ENCODE measurements at places on chromosomes 13 and 19.

GRCh38 chr13:30294004-30294403 is 13.3 kb downstream of the KATNAL1 start:
- no peak for DNase-seq

- DNase-seq: no peak
Observed at GRCh38 chr13:63737418-63737817, 2321.8 kb upstream of the PCDH20 start.

DNA sequence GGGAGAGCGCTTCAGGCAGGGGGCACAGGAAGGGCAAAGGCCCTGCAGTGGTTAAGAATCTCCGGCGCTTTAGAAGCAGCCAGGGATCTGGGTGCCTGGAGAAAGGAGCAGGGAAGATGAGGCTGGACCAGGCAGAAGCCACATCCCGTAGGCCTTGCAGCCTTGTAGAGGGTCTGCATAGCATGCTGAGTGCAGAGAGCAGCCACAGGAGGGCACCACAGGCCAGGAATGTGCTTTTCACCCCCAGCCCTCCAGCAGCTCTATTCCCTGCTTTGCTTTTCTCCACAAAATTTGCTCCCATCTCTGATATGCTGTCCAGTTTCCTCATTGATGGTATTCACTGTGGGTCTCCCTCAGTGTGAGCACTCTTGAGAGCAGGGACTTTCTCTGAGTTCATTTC is 5.7 kb downstream of the WDR62 start:
- DNase-seq: peak; percentile 15

- no peak for DNase-seq
Observed at GRCh38 chr13:38566519-38566918, 120.4 kb upstream of the FREM2 start.

GRCh38 chr13:107553838-107554237 is 661.5 kb downstream of the LIG4 start:
- DNase-seq: peak; percentile 19

DNA sequence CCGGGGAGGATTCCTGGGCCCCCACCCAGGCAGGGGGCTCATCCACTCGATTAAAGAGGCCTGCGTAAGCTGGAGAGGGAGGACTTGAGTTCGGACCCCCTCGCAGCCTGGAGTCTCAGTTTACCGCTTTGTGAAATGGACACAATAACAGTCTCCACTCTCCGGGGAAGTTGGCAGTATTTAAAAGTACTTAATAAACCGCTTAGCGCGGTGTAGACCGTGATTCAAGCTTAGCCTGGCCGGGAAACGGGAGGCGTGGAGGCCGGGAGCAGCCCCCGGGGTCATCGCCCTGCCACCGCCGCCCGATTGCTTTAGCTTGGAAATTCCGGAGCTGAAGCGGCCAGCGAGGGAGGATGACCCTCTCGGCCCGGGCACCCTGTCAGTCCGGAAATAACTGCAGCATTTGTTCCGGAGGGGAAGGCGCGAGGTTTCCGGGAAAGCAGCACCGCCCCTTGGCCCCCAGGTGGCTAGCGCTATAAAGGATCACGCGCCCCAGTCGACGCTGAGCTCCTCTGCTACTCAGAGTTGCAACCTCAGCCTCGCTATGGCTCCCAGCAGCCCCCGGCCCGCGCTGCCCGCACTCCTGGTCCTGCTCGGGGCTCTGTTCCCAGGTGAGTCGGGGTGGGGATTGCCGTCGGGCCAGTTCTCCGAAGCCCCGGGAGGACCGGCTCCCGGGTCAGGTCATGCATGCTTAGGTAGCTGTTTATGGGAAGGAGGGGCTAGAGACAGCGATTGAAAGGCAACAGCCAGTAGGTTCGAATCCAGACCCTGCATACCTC is at the start of gene ICAM1:
TSS of gene ICAM1 (plus strand) at position 505 of the 779 bp plus-strand sequence. CDS start at position 545, 40 bp downstream.
- DNase-seq: peak; percentile 72

- DNase-seq: no peak
Observed at GRCh38 chr13:66565279-66565678, 664.9 kb downstream of the PCDH9 start.

DNA sequence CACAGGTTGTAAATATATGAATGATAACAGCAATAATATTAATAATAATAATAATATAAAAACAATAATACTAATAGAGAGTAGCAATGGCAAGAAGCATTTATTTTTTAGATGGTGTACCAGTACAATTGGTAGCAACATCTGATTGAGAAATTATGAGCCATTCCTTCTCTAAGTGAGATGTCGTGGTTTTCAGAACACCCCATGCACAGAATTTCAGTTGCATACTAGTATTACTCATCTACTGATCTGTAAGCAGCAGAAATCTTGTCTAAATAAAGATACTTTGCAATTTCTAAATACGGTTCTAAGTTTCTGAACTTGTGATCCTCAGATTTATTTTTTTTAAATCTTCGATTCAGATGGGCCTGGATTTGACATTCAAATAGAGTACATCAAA is 788.0 kb upstream of the ATXN8OS start:
- no peak for DNase-seq

GRCh38 chr19:15028490-15028889 is 20.8 kb upstream of the CASP14 start:
- no peak for DNase-seq

DNA sequence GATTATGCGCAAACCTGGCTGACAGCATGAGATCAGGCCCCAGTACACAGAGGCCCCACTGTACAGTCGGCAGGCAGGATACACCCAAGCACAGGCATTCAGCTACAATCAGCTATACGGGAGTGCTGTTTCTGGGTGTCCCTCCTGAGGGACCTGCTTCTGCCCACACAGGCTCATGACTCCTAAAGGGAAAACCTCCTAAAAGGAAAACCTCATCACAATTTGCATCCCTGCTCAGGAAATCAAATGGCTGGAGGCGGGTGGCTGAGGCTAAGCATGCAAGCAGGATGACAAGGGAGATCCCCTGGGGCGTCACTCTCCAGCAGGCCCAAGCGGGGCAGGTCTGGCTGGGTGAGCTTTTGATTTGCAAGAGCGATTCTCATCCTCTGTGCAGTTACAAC is 99.8 kb downstream of the CRYL1 start:
- DNase-seq: no peak

DNA sequence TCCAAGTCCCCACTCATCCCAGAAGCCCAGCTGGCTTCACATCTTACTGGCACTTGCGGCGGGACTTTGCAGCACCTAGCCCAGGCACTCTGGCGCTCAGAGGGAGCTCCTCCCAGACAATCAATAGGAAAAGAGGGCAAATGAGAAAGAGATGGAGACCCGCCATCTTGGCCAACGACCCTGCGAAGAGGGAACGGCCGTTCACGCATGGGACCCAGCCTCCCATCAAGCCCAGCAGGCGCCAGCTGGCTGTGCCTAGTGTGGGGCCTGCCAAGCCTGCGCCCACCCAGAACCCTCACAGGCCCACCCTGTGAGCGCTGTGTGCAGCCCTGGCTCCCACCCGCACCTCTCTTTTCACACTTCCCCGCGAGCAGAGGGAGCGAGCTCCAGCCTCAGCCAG is 317.8 kb upstream of the SPRY2 start:
- DNase-seq: no peak

DNA sequence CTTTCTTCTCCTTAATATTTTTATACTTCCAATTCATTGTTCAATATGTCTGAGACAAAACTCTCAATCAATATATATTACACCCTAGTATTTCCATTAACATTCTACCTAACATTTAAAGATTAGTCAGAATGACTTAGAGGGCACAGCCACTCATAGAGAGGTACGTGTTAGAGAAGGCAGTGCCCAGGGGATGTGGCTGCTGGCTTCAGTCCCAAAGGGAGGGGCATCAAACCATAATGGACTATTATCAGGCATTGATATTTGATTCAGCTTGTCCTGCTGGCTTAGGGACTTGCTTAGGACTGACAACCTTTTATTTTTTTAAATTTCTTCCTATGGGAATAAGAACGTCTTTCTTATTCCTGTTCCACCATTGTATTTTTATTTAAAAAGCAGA is 1392.0 kb upstream of the ATXN8OS start:
- DNase-seq: no peak

- DNase-seq: peak; percentile 96
Observed at GRCh38 chr19:16076154-16076957, at the start of gene TPM4. TSS of gene TPM4 (plus strand) at chr19:16076495. CDS start at chr19:16076566, 71 bp downstream.

DNA sequence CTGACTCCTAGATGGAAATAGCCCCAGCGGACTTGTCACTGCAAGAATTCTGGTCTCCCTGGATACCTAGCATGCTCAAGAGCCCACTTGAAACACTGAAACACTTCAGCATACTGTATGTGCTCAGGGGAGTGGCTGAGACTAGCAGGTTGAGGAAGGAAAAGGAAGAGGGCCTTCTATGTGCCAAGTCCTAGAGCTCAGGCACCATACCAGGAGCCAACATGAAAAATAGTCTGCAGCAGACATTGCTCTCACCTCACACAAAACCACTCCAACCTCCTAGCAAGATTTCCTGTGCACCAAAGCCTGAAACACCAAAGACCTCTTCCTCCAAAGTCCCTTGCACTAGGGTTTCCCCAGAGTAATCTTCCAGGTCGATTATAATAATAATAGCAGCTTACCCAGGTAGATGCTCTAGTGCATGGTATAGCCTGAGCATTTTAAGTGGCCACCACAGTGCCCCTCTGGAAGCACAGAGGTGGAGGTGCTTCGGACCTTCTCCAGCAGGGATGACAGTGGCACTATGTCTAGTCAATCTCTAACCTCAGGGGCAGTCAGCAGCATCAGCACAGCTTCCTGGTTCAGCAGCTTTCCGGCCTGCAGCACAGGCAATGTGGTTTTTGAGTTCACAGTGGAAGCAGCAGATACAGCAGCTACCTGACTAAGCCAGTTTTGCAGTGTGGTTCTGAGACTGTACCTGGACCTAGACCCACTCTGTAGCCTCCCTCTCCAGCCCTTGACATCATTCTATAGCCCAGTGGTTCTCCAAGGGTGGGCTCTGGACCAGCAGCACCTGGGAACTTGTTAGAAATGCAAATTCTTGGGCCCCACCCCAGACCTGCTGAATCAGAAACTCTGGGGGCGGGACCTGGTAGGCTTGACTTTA is 45.6 kb upstream of the UBE2L5 start:
- DNase-seq: no peak

DNA sequence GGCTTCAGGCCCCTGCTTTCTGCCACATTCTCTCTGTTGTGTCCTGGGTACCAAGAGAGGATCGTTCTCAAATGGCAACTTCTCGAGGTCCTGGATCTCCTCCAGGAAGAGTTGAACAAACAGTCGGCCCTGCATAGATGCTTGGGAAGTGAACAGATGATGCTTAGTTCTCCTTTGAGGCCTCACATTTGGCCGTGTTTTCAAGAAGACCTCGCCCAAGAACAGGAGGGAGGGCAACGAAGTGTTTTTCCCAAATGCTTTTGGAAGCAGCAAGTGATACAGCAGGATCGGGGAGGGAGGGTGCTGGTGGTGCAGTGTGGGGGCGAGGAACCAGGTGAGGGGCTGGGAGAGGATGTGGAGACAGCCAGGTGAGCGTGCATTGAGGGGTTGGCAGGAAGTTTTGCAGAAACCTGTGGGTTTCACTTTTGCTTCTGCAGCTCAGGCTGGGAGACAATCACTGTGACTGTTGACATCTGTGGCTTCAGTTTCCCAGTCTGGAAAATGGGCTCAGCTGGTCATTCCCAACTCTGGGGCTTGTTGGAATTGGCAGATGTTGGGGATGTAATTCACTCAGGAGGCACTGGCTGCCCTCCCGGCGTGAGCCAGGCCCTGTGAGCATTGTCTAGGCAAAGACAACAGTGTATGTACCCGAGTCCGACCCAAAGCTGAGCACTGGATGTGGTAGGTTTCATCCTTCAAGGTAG is 21.6 kb downstream of the MAST3 start:
- no peak for DNase-seq

DNA sequence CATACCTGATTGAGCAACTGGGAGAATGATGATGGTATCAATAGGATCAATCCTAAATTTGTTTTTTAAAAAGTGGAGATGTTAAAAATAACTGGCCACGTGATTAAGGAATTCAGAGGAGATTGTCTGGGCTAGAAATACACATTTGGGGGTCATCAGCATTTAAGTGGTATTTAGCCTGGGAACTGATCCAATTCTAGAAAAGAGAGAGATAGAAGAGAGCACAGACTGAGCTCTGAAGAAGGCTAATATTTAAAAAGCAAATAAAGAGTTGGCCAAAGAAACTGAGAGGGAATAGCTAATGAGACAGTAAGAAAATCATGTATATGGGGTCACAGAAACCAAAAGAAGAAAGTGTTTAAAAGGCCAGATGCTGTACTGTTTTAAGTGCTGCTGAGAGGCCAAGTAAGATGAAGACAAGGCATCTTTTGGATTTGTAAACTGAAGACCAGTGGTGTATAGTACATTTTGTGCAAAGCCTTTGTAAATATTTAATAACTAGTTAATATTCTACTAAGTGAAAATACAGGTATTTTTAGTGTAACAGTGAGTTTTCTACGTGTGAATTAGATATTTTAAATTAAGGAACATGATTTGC is 40.2 kb downstream of the UBL3 start:
- no peak for DNase-seq

DNA sequence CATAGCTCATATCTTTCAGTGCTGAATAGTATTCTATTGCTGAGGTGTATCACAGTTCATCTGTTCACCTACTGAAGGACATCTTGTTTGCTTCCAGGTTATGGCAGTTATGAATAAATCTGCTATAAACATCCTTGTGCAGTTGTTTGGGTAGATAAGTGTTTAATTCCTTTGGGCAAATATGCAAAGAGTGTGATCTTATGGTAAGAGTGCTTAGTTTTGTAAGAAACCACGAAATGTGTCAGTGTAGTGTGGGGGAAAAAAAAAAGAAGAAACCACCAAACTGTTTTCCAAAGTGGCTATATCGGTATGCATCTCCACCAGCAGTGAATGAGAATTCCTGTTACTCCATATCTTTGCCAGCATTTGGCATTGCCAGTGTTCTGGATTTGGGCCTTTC is 93.3 kb downstream of the PIBF1 start:
- no peak for DNase-seq

- DNase-seq: no peak
Observed at GRCh38 chr13:22461854-22462490, 718.8 kb upstream of the SGCG start.

DNA sequence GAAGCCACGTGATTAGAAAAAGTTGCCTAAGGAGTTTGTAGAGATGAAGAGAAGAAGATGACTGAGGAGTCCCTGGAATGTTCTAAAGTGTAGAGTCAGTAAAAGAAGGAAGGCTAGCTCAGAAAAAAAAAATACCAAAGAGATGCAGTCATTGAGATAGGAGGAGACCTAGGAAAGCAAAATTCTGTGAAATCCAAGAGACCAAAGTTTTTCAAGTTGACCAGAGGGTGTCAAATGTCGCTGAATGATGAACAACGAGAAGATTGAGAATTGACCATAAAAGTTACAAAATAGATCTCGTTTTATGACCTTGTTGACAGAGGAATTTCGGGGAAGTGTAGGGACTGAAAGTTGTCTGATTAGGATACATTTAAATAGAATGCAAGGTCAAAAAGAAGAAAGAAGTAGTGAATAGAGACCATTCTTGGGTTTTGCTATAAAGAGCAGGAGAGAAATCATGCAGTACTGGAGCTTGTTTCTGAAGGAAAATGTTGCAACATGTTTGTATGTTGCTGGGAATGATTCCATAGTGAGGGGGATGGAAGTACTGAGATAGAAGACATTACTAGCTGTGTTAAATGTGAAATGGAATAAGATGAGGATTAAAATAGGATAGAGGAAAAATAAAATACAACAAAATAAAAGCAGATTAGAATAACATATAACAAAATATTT is 30.2 kb upstream of the HTR2A start:
- peak; percentile 48 for DNase-seq
